G401 (cell line): ENCODE measurements at places on chromosomes 16 and 17. TPM values are rescaled to one million over a fixed set of nuclear protein-coding genes. Genes with fewer than 3 reads are reported as not detected.

GRCh38 chr16:58582971-58583765 lies 46.5 kb downstream of the CNOT1 start:
- DNase-seq = no peak

DNA sequence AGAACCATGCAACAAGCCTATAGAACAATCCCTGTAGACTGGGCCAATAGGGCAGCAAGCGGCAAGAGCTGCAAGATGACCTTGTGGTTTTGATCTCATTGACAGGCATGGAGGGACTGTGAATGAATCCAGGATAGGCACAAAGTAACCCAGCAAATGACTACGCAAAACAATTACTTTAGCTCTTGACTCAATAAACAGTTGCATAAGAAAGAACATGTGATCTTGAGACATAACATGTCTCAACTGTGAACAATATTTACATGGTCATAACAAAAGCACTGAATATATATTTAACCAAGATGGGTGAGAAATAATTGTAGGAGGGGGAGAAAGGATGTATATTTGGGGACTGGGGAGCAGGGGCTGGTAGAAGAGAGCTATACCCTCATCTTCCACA lies 313.7 kb upstream of the CDH5 start:
- no peak for DNase-seq

The ZNF597 gene
- 0.18 and 0.61 TPM in 2 replicates for total RNA-seq

GRCh38 chr16:4899474-4899846 lies 37.5 kb downstream of the PPL start:
- no peak for DNase-seq

- no peak for DNase-seq
Observed at GRCh38 chr16:66580605-66581209, 1.4 kb downstream of the CMTM2 start.

GRCh38 chr17:21171309-21171922 lies 42.5 kb downstream of the TMEM11 start:
- DNase-seq = no peak

GRCh38 chr17:82329683-82330321 lies 3.8 kb downstream of the SECTM1 start:
- DNase-seq = no peak

GRCh38 chr16:61569028-61569427 lies 467.2 kb downstream of the CDH8 start:
- DNase-seq = no peak

DNA sequence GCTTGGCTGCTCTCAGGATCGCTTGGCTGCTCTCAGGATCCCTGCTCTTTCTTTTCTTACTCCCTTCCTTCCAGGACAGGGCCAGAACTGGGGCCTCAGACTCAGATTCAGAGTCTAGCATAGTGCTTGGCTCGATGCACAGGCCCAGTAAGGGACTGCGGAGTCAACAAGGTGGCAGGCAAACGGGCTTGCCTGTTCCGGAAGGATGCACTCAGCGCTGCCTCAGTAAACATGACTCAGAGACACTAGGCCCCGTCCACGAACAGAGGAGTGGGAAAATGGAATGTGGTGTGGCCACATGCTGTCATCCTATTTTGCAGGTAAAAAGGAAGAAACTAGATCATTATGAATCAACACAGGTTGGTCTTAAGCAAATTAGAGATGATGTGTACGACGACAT lies 9.8 kb downstream of the SPHK1 start:
- DNase-seq = no peak
